Activated T-cell treated with anti-CD3 and anti-CD28 coated beads, Interleukin-2, amount 50 U/mL, for 72 hours (primary cell): ENCODE measurements at places on chromosomes 2 and 18. TPM values are rescaled to one million over a fixed set of nuclear protein-coding genes. Genes with fewer than 3 reads are reported as not detected.
A peak's percentile ranks its signal among the peaks of the same experiment; 100 is the strongest.

Gene UGT1A10
- total RNA-seq, result not detected

Gene GPR75
- total RNA-seq, result 1.2 TPM

Gene BBS5
- 2.2 TPM for total RNA-seq

DNA sequence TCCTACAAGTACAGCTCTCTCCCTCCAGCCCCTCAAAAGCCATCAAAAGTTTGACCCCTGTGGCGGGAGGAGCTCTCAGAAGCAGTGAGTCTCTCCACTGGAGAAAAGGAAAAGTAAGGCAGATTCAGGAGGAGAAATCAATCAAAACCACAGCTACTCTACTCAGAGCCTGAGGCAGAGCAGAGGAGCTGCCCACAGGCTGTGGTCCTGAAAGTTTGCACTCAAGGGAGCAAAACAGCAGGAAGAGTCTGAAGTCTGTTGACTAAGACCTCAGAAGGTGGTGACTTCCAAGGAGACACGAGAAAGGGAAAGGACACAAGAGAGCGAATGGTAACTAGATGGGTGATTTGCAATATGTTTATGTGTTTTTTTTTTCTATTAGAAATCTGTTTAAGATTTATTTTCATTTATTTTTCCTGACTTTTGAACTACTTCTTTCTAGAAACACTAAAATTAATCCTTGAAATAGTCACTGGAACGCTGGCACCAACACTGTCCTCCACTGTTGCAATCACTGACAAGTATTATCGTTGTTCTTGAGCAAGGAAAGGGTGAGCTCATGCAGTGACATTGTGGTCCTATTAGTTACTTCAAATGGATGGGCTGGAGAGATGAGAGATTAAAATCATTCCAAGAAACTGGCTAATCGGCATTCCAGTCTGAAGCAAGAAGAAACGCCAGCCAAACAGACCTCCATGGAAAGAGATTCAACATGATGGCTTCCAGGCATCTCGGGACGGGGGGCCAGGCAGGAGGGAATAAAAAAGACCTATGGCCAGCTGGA lies 35.8 kb downstream of the PID1 start:
- DNase-seq, result no peak

- DNase-seq, result no peak
Measured at GRCh38 chr2:165182029-165182428, 21.8 kb downstream of the SCN3A start.

GRCh38 chr2:98771721-98772524 lies 41.0 kb upstream of the MGAT4A start:
- peak; percentile 63 for DNase-seq

Gene RAMP1
- total RNA-seq, result 1.8 TPM

Gene DSG3
- not detected for total RNA-seq

Gene BMP10
- total RNA-seq, result not detected

Gene CYTIP
- 444 TPM for total RNA-seq

- DNase-seq, result no peak
Measured at GRCh38 chr2:12320991-12321641, 395.6 kb upstream of the TRIB2 start.

GRCh38 chr2:117944816-117945215 lies 69.1 kb downstream of the CCDC93 start:
- DNase-seq, result no peak

Gene SERPINB13
- not detected for total RNA-seq

DNA sequence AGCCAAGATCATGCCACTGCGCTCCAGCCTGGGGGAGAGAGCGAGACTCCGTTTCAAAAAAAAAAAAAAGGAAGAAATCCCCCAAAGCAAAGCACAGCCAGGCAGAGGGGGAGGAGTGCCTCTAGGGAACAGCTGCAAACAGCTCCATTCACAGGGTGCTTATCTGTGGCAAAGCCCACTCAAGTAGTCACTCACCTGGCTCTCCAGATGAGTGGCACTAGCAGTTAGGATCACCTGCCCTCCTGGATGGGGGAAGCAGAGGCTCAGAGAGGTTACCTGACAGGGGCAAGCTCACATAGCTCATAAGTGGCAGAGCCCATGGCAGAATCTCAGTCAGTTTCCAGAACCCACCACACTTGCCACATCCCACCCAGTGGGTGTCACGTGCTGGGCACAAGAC lies 30.3 kb downstream of the TFCP2L1 start:
- DNase-seq, result no peak

GRCh38 chr2:23647563-23647962 lies 262.6 kb downstream of the KLHL29 start:
- DNase-seq, result no peak

DNA sequence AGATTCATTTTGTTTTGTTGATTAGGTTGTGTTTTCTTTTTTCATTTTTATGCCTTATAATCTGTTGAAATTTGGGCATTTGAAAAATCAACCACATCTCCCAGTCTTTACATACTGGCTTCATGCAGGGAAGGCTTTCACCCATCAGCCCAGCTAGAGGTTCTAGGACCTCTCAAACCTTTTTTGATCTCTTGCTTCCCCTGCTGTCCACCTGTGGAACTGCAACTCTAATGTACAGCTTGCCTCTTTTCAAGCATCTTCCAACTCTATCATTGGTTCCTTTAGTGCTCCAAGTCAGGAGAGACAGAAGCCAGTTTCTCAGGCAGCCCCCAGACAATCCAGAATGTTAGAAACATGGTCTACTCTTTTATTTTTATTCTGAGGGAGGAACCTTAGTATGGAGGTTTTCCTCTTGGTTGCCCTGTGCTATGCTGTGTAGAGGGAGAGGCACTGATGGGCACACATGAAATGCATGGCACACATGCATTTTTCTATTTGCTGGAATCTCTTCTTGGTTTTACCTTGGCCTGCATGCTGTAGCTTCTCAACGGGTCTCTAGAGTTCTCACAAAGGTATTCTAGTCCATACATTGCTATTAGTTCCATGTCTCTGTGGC lies 107.2 kb upstream of the L3MBTL4 start:
- peak; percentile 13 for DNase-seq

- DNase-seq, result no peak
Measured at GRCh38 chr2:158580760-158581159, 124.0 kb downstream of the PKP4 start.

GRCh38 chr2:206211657-206212255 lies 52.1 kb downstream of the EEF1B2 start:
- no peak for DNase-seq

GRCh38 chr2:105324101-105324500 lies 5.4 kb downstream of the TGFBRAP1 start:
- DNase-seq, result no peak

GRCh38 chr2:55043841-55044240 lies 6.4 kb downstream of the RTN4 start:
- DNase-seq, result no peak
